Left renal pelvis (tissue), 4 donors: ENCODE measurements at places on chromosomes 16 and 17.

DNA sequence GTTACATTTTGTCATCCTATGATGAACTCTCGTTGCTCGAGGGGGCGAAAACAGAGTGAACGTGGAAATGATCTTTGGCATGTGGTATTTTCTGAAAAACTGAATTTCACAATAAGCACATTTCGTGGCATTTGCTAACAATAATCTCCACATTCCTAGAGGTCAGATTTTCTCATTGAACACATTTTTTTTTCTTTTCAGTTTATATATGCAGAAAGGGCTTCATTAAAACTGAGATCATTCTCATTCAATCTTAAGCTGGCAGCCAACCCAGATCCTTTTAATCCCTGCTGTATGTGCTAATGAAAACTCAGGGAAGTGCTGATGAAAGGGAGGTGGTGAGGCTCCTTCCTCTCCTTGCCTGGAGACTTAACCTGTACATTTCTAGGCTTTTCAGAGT is 52.6 kb downstream of the PRKCA start:
- DNase-seq: no peak

- DNase-seq: no peak
Measured at GRCh38 chr16:89193576-89194293, 6.6 kb downstream of the SLC22A31 start.

DNA sequence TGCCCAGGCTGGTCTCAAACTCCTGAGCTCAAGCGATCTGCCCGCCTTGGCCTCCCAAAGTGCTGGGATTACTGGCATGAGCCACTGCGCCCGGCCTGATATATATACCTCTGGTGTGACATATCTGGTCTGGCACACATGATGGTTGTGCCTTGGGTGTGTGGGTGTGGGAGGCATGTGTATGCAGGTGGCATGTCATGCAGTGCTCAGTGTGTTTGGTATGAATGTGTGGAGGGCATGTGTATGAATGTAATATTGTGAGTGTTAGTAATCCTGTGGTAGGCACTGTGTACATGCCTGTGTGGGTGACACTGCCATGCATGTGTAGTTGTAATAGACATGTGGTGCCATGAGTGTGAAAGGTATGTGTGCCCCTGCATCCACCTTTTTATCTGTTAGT is 179.3 kb upstream of the GOT2 start:
- DNase-seq: no peak

DNA sequence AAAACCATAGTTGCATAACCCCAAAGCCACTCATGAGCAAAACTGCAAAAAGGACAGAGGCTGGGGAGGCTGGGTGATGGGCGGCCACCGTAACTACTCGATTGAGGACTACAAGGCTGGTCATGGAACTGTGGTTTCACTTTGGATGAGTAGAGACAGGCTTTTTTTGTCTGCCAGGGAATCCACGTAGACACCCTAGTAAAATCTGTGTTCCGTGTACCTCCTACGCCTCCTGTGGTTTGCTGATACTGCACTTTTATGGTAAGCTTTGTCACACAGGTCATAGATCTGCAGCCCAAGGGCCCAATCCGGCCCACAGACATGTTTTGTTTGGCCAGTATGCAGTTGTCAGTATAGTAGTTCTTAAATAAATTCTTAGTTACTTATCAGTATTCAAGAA is 2.2 kb upstream of the TLCD3B start:
- no peak for DNase-seq

- no peak for DNase-seq
Measured at GRCh38 chr17:64328859-64329531, 61.7 kb downstream of the PECAM1 start.

GRCh38 chr16:70342016-70342415 is 4.7 kb upstream of the DDX19A start:
- no peak for DNase-seq

DNA sequence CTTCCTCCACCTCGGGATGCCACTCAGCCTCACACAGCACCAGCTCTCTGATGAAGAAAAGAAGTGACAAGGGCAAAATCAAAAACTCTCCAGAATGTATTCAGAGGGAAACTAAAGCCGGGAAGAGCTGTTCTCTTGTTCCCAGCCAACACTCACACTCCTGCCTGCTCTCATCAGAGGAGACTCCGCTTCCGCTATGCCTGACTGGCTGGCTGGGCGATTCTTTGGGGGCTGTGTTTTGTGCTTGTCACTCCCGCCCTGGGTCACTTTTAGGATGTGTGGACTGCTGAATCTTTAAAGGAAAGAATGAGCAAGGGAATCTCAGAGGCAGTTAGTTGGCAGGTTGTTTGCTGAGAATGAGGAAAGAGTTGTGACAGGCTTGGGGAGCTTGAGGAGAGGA is 54.6 kb upstream of the TBX2 start:
- no peak for DNase-seq
